ENCODE measurements at places on chromosomes 16 and 17.

DNA sequence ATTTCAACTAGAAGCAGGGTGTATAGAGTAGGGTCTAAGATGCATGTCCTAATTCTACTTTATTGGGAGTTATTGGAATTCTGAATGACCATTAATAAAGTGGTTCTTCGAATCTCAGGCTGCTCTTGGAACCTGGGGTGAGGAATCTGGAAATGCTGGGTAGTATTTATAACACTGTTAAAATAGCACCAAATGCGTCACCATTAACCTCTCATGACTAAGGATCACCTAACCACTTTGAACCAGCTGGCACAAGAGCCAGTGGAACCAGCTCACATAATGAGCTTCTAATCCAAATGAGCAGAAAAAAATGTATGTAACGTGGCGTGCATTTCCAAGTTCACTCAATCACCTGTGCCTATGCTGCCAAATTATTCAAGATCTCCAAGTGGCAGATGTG, 281.7 kb downstream of the GRIN2A start:
- no peak for DNase-seq

- DNase-seq = no peak
Observed at GRCh38 chr16:17989255-17989654, 347.3 kb downstream of the NPIPA8 start.

DNA sequence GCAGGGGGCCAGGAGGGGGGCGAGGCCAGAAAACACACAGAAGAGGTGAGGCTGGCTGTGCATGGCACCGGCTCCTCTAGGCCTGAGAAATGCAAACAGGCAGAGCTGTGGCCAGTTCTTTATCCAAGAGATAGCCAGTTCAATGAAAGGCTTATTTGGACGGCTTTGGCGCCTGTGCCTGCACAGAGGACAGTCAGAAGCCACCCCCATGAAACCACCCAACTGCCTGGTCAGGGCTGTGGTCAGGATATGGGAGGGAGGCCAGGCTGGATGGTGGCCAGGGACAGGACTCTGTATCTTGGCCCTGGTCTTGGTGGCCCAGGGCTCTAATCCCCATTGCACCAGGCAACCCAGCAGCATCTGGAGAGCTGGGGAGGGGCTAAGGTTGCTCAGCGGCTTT, 24.5 kb upstream of the GPRC5C start:
- DNase-seq = no peak

GRCh38 chr17:61219460-61219859, 180.2 kb upstream of the TBX2 start:
- no peak for DNase-seq

- no peak for DNase-seq
Observed at GRCh38 chr16:77974883-77975282, 47.5 kb upstream of the CLEC3A start.

GRCh38 chr17:44848961-44849489, 1.3 kb downstream of the HIGD1B start:
- DNase-seq = no peak

DNA sequence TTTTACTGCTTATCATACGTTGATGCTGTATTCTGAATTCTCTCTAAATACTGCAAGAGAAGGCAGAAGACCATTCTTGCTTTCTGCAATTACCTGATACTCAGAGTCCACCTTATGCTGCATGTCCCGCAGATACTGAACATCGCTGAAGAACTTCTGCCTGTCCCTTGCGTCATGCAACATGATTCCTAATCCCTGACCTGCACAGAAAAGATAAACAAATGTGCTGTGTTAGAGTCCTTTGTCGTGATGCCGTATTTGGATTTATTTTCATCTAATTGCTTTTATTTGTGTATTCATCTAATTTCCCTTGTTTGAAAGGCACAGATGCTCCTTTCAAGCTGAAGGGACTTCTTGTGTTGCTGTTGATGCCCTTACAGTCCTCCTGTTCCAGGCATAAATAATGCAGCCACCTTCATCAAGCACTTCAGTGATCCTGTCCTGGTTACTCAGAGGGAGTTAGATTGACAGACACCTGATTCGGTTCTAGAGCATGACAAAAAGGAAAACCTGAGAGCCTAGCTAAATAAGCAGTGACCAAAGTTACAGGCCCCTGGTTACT, 6.5 kb downstream of the MARCHF10 start:
- no peak for DNase-seq

GRCh38 chr17:31389657-31390381, 1.7 kb upstream of the RAB11FIP4 start:
- no peak for DNase-seq
